ENCODE measurements at places on chromosomes 3 and 15.

DNA sequence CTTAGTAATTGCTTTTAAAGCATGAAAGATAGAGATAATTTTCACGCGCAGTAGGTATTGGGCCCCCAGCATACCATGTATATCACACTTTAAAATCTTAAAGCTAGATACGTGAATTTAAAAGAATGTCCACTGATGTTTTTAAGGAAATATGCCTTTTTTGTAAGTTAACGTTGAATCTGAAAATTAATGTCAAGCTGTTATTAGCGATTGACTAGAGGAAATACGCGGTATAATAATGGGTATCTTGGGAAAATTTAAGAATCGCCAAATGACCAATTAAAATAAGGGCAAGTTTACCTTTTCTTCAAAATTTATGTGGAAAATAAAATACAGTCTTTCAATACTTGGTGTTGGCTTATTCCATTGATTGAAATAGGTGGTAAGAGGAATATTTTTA is 13.3 kb upstream of the CHD2 start:
- no peak for DNase-seq

DNA sequence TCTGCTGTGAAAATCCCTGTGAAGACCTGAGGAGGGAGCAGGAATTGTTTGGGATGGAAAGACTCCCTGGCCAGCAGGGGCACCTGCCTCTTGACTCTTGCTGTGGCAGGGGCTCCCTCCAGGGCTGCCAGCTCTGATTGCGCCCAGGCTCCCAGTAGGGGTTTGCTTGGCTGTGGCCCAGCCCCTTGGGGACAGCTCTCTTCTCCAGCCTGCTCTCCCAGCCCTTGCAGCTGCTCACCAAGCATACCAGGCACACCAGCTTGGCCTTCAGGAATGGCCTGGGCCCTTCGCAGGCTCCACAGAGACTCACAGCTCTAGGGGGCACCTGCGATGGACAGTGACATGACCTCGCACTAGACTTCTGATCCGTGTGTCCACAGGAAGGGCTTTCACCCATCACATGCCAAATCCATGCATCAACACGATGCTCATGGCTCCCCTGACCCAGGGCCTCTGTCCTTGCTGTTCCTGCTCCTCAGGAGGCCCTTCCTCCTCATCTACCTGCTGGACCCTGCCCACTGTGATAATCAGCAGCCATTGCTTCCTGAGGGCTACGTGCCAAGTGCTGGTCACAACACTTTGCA is 61.8 kb downstream of the SCN5A start:
- DNase-seq, result peak; percentile 2

DNA sequence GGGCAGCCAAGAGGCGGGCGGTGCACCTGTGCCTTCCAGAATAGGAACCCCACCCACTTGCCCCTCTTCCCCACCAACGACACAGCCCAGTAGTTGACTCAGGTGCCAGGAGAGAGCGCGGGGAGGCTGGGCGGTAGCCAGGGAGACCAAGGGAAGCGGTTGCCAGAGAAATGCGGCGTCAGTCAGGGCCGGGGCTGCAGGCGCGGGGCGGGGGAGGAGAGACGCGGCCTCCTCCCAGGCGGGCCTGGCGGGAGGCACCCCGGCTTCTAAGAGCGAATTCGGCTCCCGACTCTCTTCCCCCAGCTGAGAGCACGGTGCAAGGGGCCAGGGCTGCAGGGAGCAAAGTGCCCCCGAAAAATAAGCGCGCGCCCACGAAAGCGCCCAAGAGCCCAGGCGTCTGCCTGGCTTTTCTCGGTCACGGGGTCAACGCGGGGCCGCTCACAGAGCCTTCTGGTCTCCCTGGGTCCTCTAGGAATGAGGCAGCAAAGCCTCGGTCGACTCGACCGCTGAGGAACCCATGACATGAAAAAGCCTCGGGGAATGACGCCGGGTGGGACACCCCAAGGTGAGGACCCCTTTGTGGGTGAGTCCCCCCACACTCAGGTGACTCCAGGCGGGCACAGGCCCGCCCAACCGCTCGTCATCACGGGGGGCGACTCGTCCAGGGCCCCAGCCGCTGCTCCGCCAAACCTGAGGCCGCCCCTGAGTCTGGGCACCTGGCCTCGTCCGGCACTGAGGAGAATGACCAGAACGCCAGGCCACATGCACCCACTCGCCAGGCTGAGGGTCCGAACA is 716 bp downstream of the CPEB1 start:
- no peak for DNase-seq

DNA sequence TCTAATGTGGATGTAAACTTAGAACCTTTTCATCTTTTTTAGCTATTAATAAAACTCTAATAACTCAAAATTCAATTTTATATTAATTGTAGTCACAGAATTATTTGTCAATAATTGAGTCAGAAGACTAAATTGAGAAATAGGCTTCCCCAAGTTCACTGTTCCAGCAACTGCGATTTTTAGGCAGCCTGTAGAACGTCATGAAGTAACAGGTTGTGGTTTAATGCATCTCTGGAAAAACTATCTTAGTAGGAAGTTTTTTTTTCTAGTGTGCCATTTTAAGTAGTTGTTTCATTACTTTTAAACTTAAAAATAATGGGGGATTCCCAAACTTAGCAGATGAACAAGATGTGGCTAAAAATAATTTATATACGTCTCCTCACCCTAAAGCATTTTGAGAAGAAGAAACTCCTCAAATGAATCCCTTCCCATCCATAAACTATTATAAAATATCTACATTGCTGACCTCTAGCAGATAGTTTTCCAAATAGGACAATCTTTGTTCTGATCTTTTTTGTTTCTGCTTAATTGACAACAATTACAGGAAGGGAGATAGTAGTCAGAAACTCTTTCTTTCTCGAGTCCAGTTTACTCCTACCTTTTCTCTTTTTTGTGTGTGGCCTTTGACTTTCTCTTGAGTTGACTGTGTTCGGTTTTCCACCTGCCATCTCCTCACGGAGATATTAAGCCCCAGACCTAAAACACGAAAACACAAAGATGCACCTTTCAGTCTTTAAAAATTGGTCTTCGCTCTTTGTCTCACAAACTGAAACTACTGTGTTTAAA is 43.1 kb downstream of the LRCH3 start:
- DNase-seq, result no peak

GRCh38 chr3:5006755-5007202 is 27.5 kb downstream of the BHLHE40 start:
- no peak for DNase-seq

DNA sequence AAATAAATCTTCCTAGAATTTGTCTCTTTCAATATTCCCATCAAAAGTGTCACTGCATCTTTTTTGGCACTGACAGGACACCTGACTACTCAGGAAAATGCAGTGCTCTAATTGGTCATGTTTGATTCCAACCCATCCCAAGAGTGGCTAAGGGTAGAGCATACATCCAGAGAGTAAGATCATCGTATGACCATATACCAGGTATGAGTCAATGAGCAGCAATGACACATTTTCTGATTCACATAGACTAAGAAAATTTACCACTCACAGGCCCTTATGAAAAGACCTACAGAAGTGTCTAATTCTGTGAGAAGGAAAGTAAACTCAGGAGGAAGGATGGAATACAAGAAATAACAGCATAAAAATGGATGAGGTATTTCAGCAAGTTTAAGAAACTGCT is 434.2 kb downstream of the ZIC1 start:
- DNase-seq, result no peak

GRCh38 chr3:69300296-69300695 is 85.6 kb downstream of the FRMD4B start:
- no peak for DNase-seq

All from transverse colon (tissue), 4 donors.